ENCODE measurements at places on chromosomes 3 and 15. TPM values are rescaled to one million over a fixed set of nuclear protein-coding genes. Genes with fewer than 3 reads are reported as not detected.

Gene UNC13C
- 0.11 TPM for polyA plus RNA-seq

Gene SYNPR
- 0.18 TPM for polyA plus RNA-seq

Gene TEX55
- not detected for polyA plus RNA-seq

Gene CYP8B1
- polyA plus RNA-seq, result 0.02 TPM

Gene LRRN1
- 5.1 TPM for polyA plus RNA-seq

Gene SNX1
- polyA plus RNA-seq, result 85.6 TPM

Data from thymus (tissue), 14 donors.